ENCODE measurements at places on chromosomes 16 and 17. TPM values are rescaled to one million over a fixed set of nuclear protein-coding genes. Genes with fewer than 3 reads are reported as not detected.

The TEX19 gene
- total RNA-seq = not detected

The PPY gene
- total RNA-seq = not detected

The ABCA6 gene
- 30.5 TPM for total RNA-seq

The SGCA gene
- total RNA-seq = not detected

The CDRT15L2 gene
- not detected for total RNA-seq

The KRTAP3-2 gene
- total RNA-seq = not detected

The TIGD7 gene
- total RNA-seq = 3.3 TPM

The PRRT2 gene
- total RNA-seq = 3.3 TPM

The GUCY2D gene
- total RNA-seq = not detected

The DNASE1L2 gene
- 1.0 TPM for total RNA-seq

The PDIA2 gene
- 0.99 TPM for total RNA-seq

The HOXB6 gene
- total RNA-seq = 27.4 TPM

GRCh38 chr16:54588026-54588425, 301.4 kb upstream of the IRX3 start:
- H3K4me3 ChIP-seq = no peak overlapping the region
- no peaks in the 10 kb centered on the region for H3K36me3 ChIP-seq
- no peaks in the 10 kb centered on the region for H3K4me1 ChIP-seq
- no peaks in the 10 kb centered on the region for H3K27me3 ChIP-seq
- no peak overlapping the region for H3K27ac ChIP-seq
- no peak for DNase-seq

DNA sequence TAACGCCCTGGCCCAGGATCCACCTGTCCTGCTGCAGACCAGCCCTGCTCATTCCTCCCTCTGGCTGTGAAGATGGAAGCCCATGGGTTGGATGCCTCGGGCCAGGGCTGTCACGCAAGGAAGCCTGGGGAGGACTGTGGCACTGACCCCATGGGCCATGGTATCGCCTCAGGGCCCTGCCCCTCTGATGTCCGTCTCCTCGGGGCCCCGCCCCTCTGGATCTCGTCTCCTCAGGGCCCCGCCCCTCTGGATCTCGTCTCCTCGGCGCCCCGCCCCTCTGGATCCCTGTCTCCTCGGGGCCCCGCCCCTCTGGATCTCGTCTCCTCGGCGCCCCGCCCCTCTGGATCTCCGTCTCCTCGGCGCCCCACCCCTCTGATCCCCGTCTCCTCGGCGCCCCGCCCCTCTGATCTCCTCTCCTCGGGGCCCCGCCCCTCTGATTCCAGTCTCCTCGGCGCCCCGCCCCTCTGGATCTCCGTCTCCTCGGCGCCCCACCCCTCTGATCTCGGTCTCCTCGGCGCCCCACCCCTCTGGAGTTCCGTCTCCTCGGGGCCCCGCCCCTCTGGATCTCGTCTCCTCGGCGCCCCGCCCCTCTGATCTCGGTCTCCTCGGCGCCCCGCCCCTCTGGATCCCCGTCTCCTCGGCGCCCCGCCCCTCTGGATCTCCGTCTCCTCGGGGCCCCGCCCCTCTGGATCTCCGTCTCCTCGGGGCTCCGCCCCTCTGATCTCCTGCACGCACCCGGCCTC, 24.0 kb downstream of the METRNL start:
- H3K4me3 ChIP-seq = no peak overlapping the region
- H3K27me3 ChIP-seq = no peaks in the 10 kb centered on the region
- peaks cover 14% of the 10 kb centered on the region for H3K4me1 ChIP-seq
- no peak overlapping the region for H3K27ac ChIP-seq
- DNase-seq = peak; percentile 62

DNA sequence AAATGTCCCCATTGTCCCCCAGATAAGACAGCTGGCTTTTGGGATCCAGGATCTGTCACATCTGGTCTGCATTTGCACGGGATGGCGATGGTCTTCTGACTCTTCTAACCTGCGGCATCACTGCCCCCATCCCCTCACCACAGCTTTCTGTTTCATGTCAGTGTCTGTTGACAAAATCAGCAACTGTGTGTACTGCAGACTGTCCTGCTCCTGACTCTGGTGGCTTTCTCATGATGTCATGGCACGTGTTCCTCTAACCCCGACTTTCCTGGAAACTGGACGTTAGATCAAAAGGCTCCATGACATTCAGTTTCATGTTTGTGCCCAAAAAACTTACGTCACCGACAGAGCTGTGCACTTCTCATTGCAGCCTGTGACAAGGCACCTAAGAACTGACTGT, 30.1 kb upstream of the CPNE2 start:
- no peak overlapping the region for H3K27ac ChIP-seq
- H3K4me1 ChIP-seq = no peaks in the 10 kb centered on the region
- no peak for DNase-seq
- H3K27me3 ChIP-seq = no peaks in the 10 kb centered on the region
- H3K4me3 ChIP-seq = no peak overlapping the region

- H3K36me3 ChIP-seq = no peaks in the 10 kb centered on the region
- no peak overlapping the region for H3K27ac ChIP-seq
- no peak for DNase-seq
- no peak overlapping the region for H3K4me3 ChIP-seq
Measured at GRCh38 chr16:63363738-63364137, 1327.5 kb upstream of the CDH8 start.

DNA sequence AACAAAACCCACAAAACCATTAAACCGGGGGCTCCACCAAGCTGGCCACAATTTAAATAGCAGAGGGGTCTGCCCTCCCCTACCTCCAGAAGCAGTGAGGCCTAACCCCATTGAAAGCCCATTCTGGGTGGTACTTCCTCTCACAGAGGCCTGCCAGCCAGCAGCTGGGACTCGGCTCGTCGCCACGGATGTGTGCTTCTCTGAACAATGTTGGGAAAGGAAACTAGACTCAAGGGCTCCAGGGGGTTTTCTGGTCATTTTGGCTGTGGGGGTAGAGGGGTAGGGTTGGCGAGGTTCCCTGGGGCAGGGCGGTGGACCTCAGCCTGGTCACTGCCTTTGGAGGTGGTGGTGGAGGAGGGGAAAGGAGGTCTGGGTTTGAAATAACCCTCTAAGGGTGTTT, 4.7 kb upstream of the PLCG2 start:
- H3K4me1 ChIP-seq = peaks cover 3% of the 10 kb centered on the region
- H3K4me3 ChIP-seq = no peak overlapping the region
- H3K36me3 ChIP-seq = no peaks in the 10 kb centered on the region
- DNase-seq = peak; percentile 43
- H3K27ac ChIP-seq = no peak overlapping the region
- no peaks in the 10 kb centered on the region for H3K27me3 ChIP-seq

GRCh38 chr17:1492249-1493206, at the start of gene MYO1C:
Gene MYO1C (minus strand): TSS chr17:1492686. CDS start chr17:1492487, 199 bp downstream.
- H3K27ac ChIP-seq = peak within 1 kb of the TSS; percentile 64
- no peaks in the 10 kb centered on the region for H3K27me3 ChIP-seq
- H3K4me1 ChIP-seq = peaks cover 35% of the 10 kb centered on the region
- H3K4me3 ChIP-seq = peak within 1 kb of the TSS; percentile 61

DNA sequence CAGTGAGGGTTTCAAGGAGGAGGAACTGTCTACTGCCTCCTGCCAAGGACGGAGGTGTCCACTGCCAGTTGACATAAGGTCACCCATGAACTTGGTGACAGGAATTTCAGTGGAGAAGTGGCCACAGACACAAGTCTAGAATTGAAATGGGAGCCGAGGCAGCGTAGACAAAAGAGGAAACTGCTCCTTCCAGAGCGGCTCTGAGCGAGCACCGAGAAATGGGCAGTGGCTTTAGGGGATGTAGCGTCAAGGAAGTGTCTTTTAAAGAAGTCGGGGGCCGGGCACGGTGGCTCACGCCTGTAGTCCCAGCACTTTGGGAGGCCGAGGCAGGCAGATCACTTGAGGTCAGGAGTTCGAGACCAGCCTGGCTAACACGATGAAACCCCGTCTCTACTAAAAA, 3.1 kb upstream of the SERPINF1 start:
- H3K36me3 ChIP-seq = no peaks in the 10 kb centered on the region
- no peak overlapping the region for H3K27ac ChIP-seq
- H3K4me3 ChIP-seq = no peak overlapping the region
- H3K4me1 ChIP-seq = no peaks in the 10 kb centered on the region

DNA sequence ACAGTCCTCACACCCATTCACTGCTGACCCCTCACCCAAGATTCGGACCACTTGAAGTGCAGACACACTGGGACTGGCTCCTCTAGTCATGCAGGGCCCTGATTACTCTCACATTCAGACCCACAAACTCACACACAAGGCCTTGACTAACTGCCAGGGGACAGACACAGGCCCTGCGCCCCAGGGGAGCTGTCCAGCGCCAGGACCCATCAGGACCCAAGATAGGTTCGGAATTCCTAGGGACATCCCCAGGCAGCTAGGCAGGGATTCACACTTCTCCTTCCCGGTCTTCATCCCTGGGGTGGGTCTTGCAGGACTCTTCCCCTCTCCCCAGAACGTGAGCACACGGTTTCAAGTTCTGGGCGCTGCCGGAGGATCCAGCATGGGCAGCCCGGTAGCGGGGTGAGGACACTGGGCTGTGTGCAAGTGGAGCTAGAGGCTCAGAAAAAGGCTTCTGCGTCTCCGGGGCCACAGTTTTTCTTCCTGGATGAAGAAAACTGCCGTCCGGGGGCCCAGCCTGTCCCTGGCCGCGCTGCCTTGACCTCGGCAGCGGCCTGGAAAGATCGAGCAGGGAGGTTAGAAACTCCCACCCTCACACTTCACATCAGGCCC, 1.6 kb downstream of the SEZ6 start:
- no peak for DNase-seq
- no peaks in the 10 kb centered on the region for H3K36me3 ChIP-seq
- H3K4me1 ChIP-seq = no peaks in the 10 kb centered on the region
- H3K4me3 ChIP-seq = no peak overlapping the region
- no peak overlapping the region for H3K27ac ChIP-seq

DNA sequence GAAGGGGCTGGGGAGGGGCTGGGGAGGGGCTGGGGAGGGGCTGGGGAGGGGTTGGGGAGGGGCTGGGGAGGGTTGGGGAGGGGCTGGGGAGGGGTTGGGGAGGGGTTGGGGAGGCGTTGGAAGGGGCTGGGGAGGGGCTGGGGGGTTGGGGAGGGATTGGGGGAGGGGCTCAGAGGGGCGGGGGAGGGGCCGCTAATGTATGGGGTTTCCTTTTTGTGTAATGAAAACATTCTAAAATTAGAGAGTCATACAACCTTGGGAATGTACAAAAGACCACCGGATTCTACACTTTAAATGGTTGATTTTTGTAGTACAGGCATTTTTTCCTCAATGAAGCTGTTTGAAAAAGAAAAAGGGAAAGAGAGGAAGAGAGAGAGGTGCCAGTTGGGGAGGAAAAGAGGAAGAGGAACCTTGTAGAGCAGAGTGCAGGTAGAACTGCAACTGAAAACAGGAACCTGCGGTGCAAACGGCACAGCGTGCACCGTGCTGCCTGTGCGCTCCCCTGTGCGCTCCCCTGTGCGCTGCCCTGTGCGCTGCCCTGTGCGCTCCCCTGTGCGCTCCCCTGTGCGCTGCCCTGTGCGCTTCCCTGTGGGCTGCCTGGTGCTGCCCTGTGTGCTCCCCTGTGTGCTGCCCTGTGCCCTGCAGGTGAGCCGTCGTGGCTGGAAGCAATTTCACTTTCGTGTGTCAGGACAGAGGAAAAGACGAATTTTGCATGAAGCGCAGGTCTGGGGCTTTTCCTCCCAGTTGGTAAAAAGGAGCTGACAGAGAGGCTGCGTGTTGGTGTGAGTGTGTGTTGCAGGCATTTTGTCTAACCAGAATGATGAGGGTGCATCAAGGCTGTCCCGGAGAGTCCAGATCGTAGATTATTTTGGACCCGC, 40.8 kb downstream of the METRNL start:
- no peaks in the 10 kb centered on the region for H3K4me1 ChIP-seq
- H3K36me3 ChIP-seq = no peaks in the 10 kb centered on the region
- H3K27me3 ChIP-seq = no peaks in the 10 kb centered on the region
- no peak overlapping the region for H3K4me3 ChIP-seq
- no peak for DNase-seq
- H3K27ac ChIP-seq = no peak overlapping the region

DNA sequence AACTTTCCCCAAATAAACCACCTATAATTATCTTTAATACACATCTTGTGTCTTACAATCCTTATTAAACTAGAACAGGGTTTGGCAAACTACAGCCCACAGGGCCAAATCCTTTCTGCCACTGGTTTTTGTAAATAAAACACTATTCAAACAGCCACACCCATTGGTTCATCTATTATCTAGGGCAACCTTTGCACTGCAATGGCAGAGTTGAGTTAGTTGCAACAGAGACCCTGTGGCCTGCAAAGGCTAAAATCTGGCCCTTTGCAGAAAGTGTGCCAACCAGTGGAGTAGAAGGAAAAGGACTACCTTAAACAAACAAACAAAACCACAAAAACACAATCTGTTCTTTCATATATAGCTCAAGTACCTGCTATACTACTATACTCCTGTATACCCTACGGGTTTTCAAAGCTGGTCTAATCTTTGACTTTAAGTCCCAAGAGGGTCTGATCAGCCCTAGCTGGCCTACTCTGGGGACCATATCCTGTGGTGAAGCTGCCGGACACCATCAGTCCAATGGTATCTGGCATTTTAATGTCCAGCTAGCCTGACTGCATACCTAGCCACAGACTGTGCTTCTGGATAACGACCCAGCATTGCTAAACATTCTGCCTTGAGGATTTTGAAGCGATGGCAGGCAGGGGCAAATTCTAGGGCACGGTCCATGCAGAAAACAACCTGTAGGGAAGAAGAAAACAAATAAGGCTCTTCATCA, 23.3 kb downstream of the CNP start:
- H3K27me3 ChIP-seq = no peaks in the 10 kb centered on the region
- H3K4me3 ChIP-seq = no peak overlapping the region
- H3K27ac ChIP-seq = no peak overlapping the region
- H3K4me1 ChIP-seq = no peaks in the 10 kb centered on the region
- H3K36me3 ChIP-seq = peaks cover 43% of the 10 kb centered on the region

- DNase-seq = no peak
- H3K36me3 ChIP-seq = no peaks in the 10 kb centered on the region
- H3K4me3 ChIP-seq = no peak overlapping the region
- H3K27ac ChIP-seq = no peak overlapping the region
- no peaks in the 10 kb centered on the region for H3K4me1 ChIP-seq
Measured at GRCh38 chr16:56075732-56076388, 115.4 kb upstream of the GNAO1 start.

DNA sequence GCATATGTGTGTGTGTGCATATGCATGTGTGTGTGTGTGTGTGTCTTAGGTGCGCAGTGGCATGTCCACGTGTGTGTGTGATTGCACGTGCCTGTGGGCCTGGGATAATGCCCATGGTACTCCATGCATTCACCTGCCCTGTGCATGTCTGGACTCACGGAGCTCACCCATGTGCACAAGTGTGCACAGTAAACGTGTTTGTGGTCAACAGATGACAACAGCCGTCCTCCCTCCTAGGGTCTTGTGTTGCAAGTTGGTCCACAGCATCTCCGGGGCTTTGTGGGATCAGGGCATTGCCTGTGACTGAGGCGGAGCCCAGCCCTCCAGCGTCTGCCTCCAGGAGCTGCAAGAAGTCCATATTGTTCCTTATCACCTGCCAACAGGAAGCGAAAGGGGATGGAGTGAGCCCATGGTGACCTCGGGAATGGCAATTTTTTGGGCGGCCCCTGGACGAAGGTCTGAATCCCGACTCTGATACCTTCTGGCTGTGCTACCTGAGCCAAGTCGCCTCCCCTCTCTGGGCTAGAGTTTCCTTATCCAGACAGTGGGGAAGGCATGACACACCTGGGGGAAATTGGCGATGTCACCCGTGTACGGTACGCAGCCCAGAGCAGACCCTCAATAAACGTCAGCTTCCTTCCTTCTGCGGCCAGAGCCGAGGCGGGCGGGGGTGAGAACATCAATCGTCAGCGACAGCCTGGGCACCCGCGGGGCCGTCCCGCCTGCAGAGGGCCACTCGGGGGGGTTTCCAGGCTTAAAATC, 47.6 kb downstream of the IL21R start:
- no peak overlapping the region for H3K27ac ChIP-seq
- H3K27me3 ChIP-seq = no peaks in the 10 kb centered on the region
- no peaks in the 10 kb centered on the region for H3K36me3 ChIP-seq
- no peak overlapping the region for H3K4me3 ChIP-seq
- no peak for DNase-seq

All from endothelial cell of umbilical vein (primary cell).